ENCODE measurements at places on chromosomes 2 and 18.

GRCh38 chr2:146321175-146321574 is 1523.7 kb upstream of the ACVR2A start:
- no peak for DNase-seq

DNA sequence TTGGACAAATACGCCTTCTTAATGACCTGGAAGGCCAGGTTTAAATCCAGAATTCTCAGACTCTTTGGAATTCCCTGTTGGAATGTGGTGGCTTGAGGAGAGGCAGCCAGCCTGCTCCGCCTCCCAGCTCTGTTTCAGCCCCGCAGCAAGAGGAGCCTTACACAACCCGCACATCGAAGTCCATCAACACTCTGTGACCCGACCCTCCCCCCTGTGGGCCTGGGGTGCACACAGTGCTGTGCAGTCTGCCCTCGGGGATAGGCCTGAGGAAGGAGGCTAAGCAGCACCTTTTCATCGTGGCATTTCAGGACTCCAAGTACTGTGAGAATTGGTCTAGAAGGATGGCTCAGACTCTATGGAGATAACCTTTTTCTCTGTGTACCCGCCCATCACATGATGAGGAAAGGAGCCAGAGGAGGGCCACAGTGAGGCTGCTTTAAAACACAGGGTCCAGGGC is 73.7 kb downstream of the GREB1L start:
- DNase-seq = peak; percentile 73

GRCh38 chr18:36419900-36420531 is 122.5 kb downstream of the FHOD3 start:
- DNase-seq = no peak

DNA sequence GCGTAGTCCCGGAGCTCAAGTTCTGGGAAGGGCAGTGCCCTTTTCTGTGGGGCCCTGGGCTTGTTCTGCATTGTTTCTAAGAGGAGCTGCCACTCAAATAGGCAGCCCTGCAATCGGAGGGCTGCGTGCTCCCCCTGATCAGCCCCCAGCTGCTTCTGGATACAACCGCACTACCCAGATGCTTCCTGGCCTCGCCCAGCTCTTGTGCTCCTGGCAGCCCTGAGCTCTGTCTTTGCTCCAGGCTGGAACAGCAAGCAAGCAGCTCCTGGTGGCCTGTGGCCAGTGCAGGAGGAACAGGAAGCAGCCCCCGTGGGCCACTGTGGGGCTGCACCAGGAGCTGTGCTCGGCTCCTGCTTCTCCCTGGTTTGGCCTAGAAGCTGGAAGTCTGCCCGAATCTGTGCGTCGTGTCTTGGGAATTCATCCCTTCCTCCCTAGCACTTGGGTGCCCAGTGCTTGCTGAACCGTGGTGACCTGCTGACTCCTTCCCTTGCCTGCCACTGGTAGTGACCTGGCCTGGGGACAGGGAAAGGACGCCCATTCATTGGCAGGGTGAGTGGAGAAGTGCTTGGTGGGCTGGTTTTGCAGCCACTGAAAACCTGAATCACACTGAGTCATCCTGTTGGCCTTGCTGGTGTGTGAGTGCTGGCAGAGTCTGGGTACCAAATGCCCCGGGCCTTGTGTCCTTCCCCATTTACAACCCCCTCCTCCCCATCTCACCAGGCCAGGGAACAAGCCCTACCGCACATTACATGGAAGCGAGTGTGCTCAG is 27.3 kb upstream of the NTSR2 start:
- DNase-seq = no peak

- no peak for DNase-seq
These were observed 192.5 kb downstream of the SMAD2 start for GRCh38 chr18:47737956-47738355.

- no peak for DNase-seq
These were observed 776.0 kb downstream of the DCC start for GRCh38 chr18:53115876-53116585.

- no peak for DNase-seq
These were observed 22.2 kb downstream of the SPAG16 start for GRCh38 chr2:213306316-213306942.

GRCh38 chr2:11907190-11907589 is 160.8 kb downstream of the LPIN1 start:
- no peak for DNase-seq

GRCh38 chr2:205909184-205909572 is 176.8 kb downstream of the INO80D start:
- no peak for DNase-seq

DNA sequence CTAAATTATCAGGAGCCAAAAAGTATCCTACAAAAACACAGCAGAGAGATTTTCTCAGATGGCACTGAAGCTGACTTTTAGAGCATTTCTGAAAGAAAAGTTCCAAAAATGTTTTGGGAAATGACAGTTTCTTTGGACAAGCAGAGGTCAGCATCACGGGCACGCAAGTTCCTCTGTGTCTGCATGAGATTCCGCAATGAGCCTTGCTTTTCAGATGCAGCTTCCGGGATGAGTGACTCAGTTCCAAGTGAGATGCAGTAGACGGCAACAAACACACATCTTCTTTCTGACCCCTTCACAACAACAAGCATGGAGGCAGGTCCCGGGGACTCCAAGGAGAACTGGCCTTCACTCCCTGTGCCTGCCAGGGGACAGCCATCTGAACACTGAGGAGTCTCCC is 76.6 kb downstream of the EIPR1 start:
- DNase-seq = no peak

- no peak for DNase-seq
These were observed 466.0 kb downstream of the NR4A2 start for GRCh38 chr2:155866477-155866876.

- no peak for DNase-seq
These were observed 194.0 kb downstream of the ZFP36L2 start for GRCh38 chr2:43032213-43033015.

DNA sequence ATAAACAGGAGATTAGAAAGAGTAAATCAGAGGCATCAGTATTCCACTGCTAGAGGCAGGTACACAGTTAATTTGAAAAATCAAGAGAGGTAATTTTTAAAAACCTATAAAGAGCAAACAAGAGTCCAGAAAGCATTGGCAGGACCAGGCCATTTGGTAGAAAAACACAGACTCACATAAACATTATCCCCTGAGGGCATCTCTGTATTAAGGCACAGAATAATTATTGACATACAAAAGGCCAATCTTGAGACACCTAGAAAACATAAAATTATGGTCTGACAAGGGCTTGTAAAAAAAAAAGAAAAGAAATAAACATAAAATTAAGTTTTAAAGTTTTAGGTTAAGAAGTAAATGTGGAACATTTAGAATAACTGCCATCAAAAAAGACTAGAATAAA is 120.6 kb downstream of the OSBPL1A start:
- DNase-seq = no peak

DNA sequence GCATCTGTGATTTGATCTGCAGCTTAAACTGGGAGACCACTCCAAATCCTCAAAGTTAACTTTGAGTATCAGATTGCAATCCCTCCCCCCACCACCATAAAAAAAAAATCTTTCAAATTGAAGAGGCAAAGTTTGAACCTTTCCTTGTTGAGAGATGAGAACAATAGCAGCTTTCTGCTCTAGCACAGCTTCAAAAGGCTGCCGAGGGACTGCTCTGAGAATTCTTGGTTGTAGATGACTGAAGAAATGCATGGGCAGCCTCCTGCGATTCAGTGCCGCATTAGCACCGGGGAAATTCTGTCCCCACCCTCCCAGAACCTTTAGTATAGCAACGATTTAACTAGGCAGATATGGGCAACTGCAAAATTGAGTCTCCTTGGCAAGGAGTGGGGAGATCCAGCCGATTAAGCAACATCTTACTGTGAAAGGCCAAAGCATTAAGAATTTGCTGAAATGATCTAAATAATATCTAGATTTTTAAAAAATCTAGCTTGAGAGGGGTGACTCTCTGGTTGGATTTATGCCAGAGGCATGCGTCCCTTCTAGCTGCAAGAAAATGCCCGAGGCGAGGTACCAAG is 3.9 kb upstream of the SP5 start:
- DNase-seq = no peak

GRCh38 chr2:37827911-37828511 is 97.1 kb upstream of the RMDN2 start:
- no peak for DNase-seq

Measured in H9 (cell line).